Muscle of back (tissue), 13 donors: ENCODE measurements at places on chromosomes 12 and 14. TPM values are rescaled to one million over a fixed set of nuclear protein-coding genes. Genes with fewer than 3 reads are reported as not detected.

DNA sequence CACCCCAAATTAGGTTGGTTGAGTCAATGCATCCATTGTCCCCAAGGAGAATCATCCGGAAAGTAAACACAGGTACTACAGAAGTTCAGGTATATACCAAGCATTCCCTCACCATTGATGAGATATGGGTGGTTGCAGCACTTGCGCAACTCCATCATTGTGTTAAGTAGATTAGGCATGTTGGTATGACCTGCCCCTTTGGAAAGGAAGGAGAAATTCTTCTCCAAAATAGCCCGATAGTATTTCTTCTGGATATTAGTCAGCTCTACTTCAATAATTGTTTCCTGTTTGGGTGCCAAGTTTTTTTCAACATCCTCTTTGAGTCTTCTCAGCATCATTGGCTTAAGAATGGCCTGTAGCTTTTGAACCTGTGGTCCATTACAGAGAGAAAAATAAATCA lies 21.3 kb upstream of the SUPT16H start:
- no peak for DNase-seq

- DNase-seq, result no peak
Observed at GRCh38 chr14:77059276-77059915, 30.9 kb upstream of the IRF2BPL start.

- DNase-seq, result no peak
Observed at GRCh38 chr14:53180272-53181221, 27.4 kb upstream of the DDHD1 start.

DNA sequence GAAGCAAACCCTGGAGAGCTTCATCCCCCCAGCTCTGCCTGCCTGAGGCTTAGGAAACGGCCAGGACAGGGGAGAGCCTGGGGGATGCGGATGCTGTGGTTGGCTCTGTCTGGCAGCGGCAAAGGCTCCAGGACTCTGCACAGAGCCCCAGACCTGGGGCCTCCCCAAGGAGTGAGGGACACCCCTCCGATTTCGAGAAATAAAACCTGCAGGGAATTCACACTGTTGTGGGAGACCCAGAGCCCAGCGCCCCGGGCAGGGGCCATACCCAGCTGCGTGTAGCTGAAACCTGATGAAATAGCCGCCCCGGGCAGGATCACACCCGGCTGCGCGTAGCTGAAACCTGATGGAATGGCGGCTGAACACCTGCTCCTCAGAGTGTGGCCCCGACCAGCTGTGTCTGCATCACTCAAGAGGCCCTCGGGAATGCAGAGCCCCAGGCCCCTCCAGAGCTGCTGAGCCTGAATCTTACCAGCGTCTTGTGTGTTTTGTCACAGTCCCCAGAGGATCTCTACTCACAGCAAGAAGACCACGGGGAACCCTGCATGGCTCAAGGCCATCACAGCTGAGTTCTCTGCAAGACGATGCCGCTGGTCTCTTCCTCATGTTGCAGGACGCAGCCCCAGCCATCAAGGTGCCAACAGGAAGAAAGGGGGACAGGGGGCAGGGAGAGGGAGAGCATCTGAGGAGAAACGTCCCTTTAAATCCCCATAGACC lies 46.5 kb upstream of the GALNT9 start:
- DNase-seq, result no peak

GRCh38 chr14:35229792-35230089 lies 62.4 kb upstream of the PSMA6 start:
- no peak for DNase-seq

The SCYL2 gene
- 28.8 TPM for polyA plus RNA-seq

- DNase-seq, result peak; percentile 33
Observed at GRCh38 chr12:120468821-120469449, 613 bp downstream of the SRSF9 start.

DNA sequence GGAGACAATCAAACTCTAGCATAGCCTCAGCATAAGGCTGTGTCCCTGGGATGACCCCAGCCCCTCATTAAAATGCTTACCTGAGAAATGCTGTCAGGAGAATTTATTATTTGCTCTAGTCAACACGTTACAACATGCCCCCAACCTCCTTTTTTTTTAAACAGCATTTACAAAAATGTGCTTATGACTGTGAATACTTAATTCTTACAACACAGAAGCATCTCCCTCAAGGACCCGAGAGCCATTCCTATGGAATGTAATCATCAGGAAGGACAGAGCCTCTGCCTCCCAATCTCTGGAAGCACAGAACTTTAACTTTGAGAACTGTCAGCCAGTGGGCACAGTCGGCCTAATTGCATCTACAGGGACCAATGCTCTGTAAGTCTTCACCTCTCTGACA lies 136.6 kb upstream of the OVCH1 start:
- DNase-seq, result no peak

DNA sequence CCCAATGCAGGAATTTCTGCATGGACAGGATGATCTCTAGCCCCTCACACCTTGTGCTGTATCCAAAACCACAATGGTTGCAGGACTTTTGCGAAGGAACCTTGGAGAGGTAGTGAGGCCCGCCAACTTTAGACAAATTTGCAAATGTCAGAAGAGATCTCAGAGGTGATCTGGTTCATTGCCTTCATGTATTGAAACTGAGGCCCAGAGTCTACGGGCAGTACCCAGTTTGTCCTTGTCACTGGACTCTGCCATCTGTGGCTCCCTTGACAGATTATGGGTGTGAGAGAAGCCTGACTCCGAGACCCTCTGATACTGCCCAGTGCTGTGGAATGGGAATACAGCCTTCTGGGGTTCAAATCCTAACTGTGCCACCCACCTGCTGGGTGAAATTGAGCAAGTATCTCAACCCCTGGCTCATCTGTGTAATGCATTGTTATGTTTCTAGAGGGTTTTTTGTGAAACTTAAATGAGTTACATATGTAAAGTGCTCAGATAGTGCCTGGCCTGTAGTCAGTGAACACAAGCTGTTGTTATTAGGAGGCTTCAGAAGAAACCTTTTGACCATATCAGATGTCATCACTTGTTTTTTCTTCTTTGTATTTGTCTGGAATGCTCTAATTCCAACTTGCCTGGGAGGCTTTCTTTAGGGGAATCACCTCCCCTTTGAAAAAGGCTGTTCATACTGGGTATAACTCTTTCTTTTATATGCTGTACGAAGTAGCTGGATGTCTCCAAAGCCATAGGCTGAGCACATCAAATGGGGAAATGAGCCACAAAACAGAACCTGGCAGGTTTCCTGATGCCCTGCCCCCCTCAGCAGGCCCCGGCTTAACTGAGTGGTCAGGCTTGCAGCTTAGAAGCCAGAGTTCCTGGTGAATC lies 71.4 kb upstream of the SRSF5 start:
- DNase-seq, result peak; percentile 62

The RIPK3 gene
- 0.78 TPM for polyA plus RNA-seq

DNA sequence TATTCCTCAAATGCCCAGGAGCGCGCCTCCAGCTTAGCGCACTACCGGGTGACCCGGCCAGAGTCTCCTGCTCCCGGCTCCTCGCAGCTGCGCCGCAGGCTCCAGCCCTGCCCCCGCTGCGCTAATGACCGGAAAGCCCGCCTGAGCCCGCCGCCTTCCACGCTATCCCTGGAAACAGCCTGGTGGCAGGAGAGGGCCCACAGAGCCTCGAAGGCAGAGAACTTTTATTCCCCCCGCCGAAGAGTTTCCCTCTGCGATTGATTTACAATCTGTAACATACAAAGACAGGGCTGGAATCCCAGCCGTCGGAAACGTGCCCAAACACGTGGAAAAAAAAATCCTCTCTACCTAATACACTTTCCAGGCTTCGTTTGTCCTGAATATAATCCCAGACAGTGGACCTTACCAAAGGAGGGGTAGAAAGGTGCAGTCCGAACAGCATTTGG lies 1.5 kb downstream of the COL2A1 start:
- DNase-seq, result no peak
